ENCODE measurements at places on chromosomes 2 and 18. TPM values are rescaled to one million over a fixed set of nuclear protein-coding genes. Genes with fewer than 3 reads are reported as not detected.

The LOXL3 gene
- 17.6 TPM for total RNA-seq

The LRRFIP1 gene
- 84.1 TPM for total RNA-seq

The BOK gene
- total RNA-seq = 64.9 TPM

The PARD6G gene
- 26.9 TPM for total RNA-seq

The NTSR2 gene
- not detected for total RNA-seq

The ARL4C gene
- total RNA-seq = 59.3 TPM

The ERFE gene
- total RNA-seq = 1.4 TPM

The AGFG1 gene
- total RNA-seq = 87.9 TPM

The NEB gene
- 0.94 TPM for total RNA-seq

The XIRP2 gene
- not detected for total RNA-seq

The CNDP1 gene
- 0.31 TPM for total RNA-seq

The APCDD1 gene
- total RNA-seq = 5.4 TPM

The OSBPL1A gene
- 27.7 TPM for total RNA-seq

The TAF1B gene
- 14.5 TPM for total RNA-seq

The DUSP19 gene
- total RNA-seq = 3.1 TPM

The ARHGEF4 gene
- 4.8 TPM for total RNA-seq

The GPR39 gene
- 4.0 TPM for total RNA-seq

The KCNE4 gene
- 0.34 TPM for total RNA-seq

The NOSTRIN gene
- total RNA-seq = not detected

- DNase-seq = peak; percentile 51
Observed at GRCh38 chr2:209426432-209426831, 2.6 kb downstream of the MAP2 start.

DNA sequence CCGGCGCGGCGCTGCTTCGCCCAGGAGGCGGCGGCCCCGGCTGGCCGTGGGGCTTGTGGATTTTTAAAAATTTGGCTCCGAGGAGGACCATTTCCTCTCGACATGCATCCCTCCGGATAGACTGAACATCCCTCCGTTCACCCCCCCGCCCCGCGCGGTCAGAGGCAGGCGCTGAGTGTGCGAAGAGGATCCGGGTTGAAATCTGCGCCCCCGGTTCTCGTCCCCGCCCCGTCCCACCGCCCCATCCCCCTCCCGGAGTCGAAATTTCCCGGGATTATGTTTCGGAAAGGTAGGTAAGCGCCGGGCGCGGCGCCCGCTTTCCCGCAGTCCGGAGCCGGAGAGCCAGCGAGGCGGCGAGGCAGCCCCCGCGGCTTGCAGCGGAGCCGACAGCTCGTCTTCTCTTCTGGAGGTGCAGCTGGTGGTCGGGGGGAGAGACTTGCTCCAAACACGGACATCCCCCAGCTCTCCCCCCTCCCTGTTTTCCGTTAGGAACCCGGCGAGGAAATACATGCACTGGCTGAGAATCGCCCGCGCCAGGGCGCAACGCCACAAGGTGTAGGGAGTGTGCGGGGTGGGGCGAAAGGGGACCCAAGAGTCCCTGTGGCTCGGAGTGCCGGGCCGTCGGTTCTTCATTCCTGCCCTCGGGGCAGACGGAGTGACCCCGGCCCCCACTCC lies at the start of gene PRKCE:
Gene PRKCE, plus strand, starts transcription at position 261 of the 675 bp plus-strand sequence.
- DNase-seq = no peak

DNA sequence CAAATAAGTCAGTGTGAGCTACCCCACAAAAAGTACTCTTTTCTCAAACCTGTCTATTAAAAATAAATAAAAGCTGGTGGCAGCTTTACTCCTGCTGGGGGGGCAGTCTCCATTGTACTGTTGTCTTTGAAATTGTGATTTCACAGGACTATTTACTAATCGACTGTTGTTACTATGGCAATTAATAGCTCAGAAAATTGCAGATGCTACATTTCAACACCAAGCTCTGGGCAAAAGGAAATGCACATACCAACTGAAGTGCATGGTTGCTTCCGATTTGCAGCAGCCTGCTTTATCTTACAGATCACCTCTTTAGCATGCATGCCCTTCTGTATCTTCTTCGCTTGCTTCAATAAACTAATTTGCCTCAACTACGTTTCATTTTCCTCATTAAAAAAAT lies 117.6 kb upstream of the DAPL1 start:
- no peak for DNase-seq

GRCh38 chr2:150142561-150142960 lies 344.9 kb downstream of the RND3 start:
- peak; percentile 84 for DNase-seq

GRCh38 chr2:172000696-172001361 lies 1.1 kb downstream of the METAP1D start:
- no peak for DNase-seq

GRCh38 chr2:149068996-149069888 lies 30.7 kb downstream of the LYPD6B start:
- peak; percentile 90 for DNase-seq

- DNase-seq = no peak
Observed at GRCh38 chr2:225608136-225608535, 208.6 kb downstream of the NYAP2 start.

GRCh38 chr2:221133941-221134340 lies 438.2 kb downstream of the EPHA4 start:
- DNase-seq = no peak

DNA sequence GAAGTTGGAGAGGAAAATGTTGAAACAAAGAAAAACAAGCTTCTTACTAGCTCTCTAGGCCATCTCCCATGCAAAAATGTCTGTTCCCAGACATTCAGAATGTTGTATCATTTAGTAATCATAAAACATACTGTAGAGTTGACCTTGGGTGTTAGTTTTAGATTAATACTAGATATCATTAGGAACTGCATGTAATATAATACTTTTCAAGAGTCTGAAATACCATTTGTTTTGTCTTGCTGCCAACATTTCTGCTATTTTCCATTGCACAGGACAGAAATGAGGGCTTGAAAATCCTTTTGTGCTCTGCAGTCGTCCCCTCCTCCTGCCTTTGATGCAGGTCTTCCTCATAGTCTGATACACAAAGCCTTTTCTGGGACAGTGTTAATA lies 89.5 kb upstream of the RBMS1 start:
- DNase-seq = peak; percentile 71

GRCh38 chr2:197828464-197829135 lies 24.2 kb downstream of the PLCL1 start:
- peak; percentile 22 for DNase-seq

DNA sequence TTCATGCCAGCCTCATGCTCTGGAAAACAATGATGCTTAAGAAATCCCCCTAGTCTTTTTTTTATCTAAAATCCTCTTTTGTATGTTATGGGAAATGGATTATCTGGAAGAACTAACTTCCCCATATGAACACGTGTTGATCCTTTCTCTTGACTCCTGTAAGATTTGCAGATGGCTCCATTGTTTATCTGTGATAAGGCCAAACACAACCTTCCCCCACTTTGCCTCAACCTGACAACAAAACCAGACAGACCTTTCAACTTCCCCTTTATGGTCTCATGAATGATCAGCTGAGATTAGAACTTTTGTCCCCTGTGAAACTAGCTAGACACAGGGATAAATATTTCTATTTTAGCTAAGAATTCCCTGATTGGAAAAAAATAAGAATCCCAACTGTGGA lies 828.0 kb upstream of the CDH2 start:
- no peak for DNase-seq

- DNase-seq = no peak
Observed at GRCh38 chr2:137829251-137829650, 135.0 kb upstream of the HNMT start.

DNA sequence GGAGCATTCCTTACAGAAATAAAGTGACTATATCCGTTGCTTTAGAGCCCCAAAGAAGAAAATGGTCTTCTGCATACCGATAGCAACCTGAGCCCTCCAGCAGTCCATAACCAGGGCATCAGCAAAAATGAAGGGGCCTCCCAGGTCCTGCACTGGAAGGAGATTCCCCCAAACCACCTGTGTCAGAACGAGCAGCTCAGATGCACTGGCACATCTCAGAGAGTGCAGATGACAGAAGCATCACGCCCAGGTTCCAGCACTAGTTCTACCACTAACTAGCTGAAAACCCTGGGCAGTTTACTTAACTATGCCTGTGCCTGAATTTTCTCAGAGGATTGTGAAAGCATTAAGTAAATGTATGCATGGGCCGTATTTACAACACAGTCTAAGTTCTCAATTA lies 466.7 kb upstream of the MYT1L start:
- no peak for DNase-seq

GRCh38 chr2:148928395-148928794 lies 53.4 kb downstream of the KIF5C start:
- DNase-seq = no peak

- no peak for DNase-seq
Observed at GRCh38 chr2:231039821-231040364, 2.6 kb downstream of the C2orf72 start.

GRCh38 chr2:202147775-202148174 lies 74.7 kb downstream of the KIAA2012 start:
- peak; percentile 45 for DNase-seq

- DNase-seq = peak; percentile 64
Observed at GRCh38 chr2:204950695-204951346, 405.5 kb downstream of the PARD3B start.

GRCh38 chr2:191190435-191190834 lies 39.6 kb upstream of the STAT4 start:
- DNase-seq = no peak

DNA sequence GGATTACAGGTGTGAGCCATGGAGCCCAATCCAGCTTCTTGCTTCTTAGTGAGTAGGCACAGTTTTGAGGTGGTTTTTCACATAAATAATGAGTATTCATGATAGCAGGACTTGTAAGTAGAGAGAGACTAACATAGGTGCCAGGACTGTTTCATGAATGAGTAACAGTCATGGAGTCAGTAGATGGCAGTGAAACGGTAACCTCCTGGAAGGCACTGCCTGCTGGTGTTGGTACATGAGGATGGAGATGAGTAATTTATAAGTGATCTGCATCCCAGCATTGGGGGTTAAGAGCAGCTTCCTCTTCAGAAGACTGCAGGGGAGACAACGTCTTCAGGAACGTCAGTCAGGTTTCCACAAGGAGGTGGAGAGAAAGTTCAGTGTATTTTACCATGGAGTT lies 143.8 kb downstream of the HAUS1 start:
- no peak for DNase-seq

GRCh38 chr2:196144513-196145126 lies 26.8 kb downstream of the STK17B start:
- DNase-seq = no peak

DNA sequence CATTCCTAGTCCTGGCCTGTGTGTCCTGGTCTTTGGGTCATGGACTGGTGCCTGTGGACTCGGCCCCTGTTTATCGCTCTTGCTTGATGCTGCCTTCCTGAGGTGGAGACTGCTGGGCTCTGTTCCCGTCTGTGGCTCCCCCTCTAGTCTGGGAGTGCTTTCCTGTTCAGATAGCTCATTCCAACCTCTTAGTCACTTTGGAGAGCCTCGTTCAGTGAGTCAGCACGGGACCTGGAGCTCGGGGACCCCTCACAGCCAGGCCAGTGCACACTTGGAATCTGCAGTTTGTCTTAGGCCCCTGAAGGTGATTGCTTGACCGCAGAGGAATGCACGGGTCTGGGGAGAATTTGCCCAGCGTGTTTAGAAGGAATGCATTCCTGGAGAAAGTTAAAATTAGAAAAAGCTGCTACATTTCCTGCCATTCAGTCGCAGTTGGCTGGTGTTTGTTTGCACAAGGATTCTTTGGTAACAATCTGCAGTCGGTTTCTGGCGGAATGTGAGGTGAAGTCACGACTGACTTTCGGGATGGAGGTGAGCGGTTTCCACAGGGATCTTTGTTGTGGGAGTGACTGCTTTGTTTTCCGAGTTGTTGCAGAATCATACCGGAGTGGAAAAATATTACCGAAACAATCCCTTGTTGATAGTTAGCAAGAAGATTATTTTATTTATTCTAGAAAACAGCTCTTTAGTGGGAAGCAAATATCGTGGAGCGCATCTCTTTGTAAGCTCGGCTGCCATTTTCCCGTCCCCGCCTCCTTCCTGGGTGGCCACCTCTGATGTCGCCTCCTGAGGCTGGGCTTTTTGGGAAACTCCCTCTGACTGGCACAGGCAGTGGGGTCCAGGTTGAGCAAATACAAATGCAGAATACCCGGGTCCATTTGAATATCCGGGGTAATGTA lies 29.6 kb downstream of the SH3BP4 start:
- peak; percentile 100 for DNase-seq

GRCh38 chr2:84838434-84839145 lies 42.3 kb downstream of the TRABD2A start:
- DNase-seq = peak; percentile 72

DNA sequence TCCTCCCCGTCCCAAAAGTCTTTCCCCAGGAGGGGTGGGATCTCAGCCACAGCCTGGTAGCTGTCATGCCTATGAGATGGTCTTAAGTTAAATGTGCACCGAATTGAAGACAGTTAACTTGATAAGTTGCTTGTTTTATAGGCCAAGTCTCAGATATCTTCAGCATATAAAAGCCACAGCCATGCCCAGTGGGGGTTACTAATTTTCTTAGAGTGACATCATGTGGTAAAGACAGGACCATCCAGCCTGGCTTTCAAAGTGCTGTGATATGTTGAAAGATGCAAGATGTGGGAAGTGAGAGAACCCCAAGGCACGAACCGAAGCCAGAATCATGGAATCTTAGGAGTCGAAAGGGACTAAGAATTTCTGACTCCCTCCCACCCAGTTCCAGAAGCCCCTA lies 42.1 kb upstream of the FAM124B start:
- DNase-seq = no peak

- DNase-seq = no peak
Observed at GRCh38 chr18:59907172-59907571, 7.4 kb downstream of the PMAIP1 start.

DNA sequence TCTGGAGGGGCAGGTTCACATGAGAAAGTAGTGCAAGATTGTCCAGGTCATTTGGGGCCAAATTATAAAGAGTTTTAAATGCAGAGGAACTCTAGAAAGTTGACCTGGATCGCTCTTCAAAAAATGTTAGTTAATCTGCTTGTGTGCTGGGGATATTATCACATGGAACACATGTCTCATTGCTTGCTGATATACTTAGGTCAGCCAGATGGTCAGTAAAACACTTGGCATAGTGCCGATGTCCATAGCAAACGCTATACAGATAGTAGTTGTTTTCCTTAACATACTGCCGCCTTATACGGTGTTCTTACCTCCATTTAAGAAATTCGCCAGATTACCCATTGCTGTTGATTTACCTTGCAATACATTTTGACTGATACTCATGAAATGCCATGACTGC lies 103.4 kb upstream of the CWC22 start:
- no peak for DNase-seq

- DNase-seq = no peak
Observed at GRCh38 chr2:23478933-23479683, 94.1 kb downstream of the KLHL29 start.

- peak; percentile 45 for DNase-seq
Observed at GRCh38 chr18:62037989-62038778, 145.4 kb upstream of the RNF152 start.

DNA sequence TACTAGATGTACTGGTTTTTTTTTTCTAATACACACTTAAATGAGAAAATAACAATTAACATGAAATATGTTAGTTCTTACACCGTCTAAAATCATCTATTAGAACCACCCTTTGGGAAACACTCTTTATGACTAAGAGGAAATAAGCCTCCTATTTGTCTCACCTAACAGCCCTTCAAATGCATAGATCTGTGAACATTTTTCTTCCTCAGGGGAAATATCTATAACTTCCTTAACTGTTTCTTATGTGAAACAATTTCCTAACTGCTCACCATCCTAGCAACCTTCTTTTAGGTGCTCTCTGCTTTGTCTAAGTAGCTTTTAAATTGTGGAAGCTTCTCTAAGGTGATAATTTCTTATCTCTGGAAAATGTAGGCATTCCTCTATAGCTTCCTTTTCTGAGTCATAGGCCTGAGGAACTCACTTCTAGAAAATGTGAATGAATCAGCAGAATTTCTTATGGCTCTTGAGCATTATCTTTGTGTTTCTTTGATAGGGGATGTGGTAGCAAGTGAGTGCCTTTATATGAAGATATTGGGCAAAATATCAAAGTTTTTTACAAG lies 56.1 kb downstream of the CNTNAP5 start:
- DNase-seq = no peak
